Stimulated activated CD4-positive, alpha-beta T cell treated with anti-CD3 and anti-CD28 coated beads, Interleukin-15, amount 100 ng/mL, for 1 hour (primary cell): ENCODE measurements at places on chromosomes 16 and 17.

DNA sequence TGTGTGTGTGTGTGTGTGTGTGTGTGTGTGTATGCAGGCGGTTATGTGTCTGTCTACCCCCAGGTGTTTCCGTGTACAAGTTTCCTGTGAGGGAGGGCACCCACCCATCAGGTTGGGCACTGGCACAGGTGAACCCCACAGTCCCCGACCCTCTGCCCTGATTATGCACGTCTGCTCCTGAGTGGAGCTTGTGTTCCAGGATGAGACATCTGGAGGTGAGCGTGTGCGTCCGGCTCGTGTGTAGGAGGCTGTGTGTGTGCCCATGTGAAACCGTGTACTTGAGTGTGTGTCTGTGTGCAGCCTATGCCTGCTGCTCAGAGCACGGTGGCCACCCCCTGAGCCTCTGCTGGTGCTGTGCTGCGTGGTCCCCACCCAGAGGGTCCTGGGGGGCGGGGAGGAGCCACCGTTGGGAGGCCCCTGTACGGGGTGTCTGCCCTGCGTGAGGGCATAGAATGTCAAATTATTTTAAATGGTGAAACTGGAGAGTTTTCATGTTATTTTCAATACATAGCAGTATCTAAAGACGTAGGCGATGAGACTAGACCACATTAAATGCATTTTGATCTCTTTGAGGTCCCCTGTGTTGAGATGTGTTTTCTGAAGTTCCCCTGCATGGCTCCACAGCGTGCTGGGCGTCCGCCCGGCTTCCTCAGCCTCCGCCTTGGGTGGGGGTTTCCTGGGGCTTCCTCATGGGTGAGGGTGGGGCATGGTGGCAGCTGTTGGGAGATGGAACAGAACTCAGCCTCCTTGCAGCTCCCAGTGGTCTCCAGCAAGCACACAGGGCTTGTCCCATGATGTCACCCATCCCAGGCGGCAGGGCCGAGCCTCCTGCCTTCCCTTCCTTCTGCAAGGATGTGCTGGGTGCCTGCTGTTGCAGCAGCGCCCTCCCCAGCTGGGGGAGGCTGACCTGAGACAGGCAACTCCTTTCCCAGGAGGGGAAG is 43.4 kb downstream of the KCNJ12 start:
- DNase-seq = no peak

GRCh38 chr17:6669479-6670212 is 18.1 kb downstream of the C17orf100 start:
- DNase-seq = no peak

GRCh38 chr17:79085154-79085920 is 10.7 kb downstream of the ENGASE start:
- no peak for DNase-seq

- no peak for DNase-seq
These were observed 2.6 kb downstream of the GID4 start for GRCh38 chr17:18041776-18042175.

GRCh38 chr16:29789775-29790182 is 772 bp upstream of the KIF22 start:
- no peak for DNase-seq

DNA sequence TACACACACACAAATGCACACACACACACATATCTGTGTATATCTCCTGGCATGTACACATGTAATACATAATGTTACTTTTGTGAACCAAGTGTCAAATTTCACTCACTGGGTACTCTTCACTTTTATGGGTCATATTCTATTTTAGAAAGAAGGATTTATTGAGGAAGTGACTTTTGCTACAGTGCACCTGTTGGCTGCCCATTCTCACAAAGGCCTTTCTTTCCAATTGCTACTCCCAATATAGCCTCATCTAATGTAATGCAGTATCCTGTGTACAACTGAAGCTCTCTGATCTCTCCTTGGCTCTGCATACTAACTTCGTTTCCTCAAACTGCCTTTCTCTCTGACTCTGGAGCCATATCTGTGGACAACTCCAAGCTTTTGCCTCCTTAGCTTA is 107.5 kb downstream of the ABCA8 start:
- no peak for DNase-seq

- DNase-seq = no peak
These were observed 27.5 kb downstream of the TRPV2 start for GRCh38 chr17:16442594-16443510.

- no peak for DNase-seq
These were observed 23.5 kb downstream of the TNRC6A start for GRCh38 chr16:24753000-24753399.

GRCh38 chr16:54240271-54241129 is 46.1 kb downstream of the IRX3 start:
- DNase-seq = no peak

DNA sequence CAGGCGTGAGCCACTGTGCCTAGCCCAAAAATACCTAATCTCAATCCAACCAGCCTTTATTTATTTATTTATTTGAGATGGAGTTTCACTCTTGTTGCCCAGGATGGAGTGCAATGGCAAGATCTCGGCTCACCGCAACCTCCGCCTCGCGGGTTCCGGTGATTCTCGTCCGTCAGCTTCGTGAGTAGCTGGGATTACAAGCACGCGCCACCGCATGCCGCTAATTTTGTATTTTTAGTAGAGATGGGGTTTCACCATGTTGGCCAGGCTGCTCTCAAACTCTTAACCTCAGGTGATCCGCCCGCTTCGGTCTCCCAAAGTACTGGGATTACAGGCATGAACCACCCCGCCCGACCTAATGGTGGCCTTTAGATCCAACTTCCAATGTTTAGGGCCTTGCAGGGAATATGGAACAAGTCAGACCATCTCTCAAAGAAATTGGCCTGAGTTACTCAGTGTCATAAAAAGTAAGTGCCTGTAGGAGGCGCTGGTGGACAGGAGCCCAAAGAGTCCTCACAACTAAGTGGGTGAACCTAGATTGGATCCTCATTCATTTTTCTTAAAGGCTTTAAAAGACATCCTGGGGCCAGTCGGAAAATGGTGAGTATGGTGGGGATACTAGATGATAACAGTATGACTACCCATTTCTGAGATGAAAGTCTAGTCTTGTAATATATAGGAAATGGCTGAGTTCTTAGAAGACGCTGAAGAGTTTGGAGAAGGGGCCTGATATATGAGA is 4.6 kb downstream of the ZSCAN10 start:
- DNase-seq = no peak
